Activated CD4-positive, alpha-beta memory T cell treated with anti-CD3 and anti-CD28 coated beads for 36 hours (primary cell): ENCODE measurements at places on chromosomes 3 and 15.
A peak's percentile ranks its signal among the peaks of the same experiment; 100 is the strongest.

- DNase-seq: no peak
Measured at GRCh38 chr15:70254311-70254869, 156.7 kb upstream of the TLE3 start.

GRCh38 chr15:39022532-39023305 lies 458.1 kb upstream of the RASGRP1 start:
- no peak for DNase-seq

GRCh38 chr3:46132565-46132964 lies 75.5 kb downstream of the CCR1 start:
- DNase-seq: no peak

DNA sequence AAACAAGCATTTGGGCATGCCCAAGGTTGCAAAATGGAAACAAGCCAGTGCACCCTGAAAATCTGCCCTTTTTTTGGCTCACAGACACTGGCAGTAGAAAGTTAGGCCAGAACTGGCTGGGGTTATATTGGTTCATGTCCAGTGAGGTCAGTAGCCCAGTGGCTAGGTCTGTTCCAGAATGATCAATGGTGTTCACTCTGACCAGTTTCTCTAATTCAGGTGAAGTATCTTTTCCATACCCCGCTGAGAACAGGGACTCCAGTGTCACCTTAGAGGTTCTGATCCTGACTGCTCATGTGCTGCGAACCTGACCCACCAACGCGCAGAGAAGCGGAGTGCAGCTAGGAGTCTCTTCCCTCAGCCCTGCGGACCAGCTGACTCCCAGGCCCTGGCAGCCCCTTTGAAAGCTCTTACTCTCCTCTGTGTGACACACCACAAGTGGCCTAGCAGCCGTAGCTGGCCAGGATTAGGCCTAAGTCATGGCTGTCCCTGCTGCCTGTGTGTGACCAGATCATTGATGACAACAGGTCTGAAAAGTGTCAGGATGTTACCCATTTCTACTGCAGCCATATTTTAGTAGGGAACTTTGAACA lies 123.5 kb downstream of the GHSR start:
- DNase-seq: no peak

DNA sequence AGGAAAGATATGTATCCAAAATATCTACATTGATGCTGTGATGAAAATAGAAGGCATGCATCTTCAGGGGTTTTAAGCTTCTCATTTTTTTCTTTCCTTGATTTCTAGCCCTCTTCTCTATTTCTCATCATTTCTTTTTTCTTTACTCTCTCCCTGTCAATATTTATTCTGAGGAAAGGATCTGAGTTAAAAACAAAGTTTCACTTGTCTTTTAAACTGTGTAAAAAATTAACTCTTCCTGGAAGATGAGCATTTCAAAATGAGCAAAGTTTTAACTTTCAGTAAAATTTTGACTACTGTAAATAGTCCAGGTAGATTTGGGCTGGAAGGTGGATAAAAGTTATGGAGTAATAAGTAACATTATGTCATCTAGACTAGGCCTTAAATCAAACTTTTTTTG lies 500.2 kb upstream of the GBE1 start:
- no peak for DNase-seq

DNA sequence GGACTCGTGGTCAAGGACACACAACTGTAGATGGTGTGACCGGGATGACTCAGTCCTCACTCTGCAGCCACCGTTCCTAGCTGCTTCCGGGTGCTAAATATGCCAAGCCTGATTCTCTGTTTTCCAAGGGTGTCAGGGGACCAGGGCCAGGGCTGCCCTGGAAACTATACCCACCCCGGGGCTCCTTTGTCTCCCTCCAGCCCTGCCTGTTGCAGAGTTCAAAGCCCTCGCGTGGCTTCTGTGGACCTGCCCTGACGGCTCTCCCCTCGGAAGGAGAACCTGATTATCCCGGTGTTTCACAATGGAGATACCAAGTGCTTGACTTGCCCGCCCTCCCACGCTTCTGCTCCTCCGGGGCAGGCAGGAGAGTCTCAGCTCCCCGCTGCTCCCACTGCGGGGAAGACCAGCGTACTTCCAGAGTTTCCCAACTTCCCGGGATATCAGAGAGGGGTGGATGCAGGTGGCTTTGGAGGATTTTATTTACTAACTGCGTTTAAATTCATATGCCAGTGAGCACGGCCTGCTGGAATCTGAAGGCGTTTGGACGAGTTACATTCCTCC lies 125.0 kb downstream of the ASB7 start:
- DNase-seq: no peak

DNA sequence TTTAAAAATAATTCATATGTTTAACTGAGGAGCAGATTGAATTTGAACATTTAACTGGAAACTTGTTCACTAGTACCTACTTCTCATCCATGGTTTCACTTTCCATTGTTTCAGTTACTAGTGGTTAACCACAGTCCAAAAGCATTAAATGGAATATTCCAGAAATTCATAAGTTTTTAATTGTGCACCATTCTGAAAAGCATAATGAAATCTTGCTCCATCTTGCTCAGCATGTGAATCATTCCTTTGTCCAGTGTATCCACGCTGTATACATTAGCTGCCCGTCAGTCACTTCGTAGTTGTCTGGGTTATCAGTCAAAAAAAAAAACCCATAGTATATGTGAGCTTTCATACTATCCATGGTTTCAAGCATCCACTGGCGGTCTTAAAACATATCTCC lies 217.6 kb downstream of the TPRG1 start:
- no peak for DNase-seq

- no peak for DNase-seq
Measured at GRCh38 chr3:133896002-133896761, 500 bp upstream of the RAB6B start.

DNA sequence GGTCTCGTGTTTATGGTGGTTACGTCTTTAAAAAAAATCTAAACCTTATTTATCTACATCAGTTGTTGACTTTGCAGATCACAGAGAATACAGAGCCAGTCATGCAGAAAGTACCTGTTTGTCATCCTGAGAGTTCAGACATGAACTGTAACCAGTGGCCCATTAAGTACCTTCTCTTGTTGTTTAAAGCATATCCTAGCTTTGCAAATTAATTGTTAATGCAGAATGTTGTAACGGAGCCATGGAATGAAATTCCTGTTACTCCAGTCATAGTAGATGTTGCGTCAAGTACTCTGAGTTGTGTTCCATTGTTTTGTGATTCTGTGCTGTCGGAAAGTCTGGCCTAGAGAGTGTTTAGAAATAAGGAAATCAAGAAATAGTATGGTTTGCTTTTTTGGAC lies 205.2 kb downstream of the RBMS3 start:
- DNase-seq: no peak

DNA sequence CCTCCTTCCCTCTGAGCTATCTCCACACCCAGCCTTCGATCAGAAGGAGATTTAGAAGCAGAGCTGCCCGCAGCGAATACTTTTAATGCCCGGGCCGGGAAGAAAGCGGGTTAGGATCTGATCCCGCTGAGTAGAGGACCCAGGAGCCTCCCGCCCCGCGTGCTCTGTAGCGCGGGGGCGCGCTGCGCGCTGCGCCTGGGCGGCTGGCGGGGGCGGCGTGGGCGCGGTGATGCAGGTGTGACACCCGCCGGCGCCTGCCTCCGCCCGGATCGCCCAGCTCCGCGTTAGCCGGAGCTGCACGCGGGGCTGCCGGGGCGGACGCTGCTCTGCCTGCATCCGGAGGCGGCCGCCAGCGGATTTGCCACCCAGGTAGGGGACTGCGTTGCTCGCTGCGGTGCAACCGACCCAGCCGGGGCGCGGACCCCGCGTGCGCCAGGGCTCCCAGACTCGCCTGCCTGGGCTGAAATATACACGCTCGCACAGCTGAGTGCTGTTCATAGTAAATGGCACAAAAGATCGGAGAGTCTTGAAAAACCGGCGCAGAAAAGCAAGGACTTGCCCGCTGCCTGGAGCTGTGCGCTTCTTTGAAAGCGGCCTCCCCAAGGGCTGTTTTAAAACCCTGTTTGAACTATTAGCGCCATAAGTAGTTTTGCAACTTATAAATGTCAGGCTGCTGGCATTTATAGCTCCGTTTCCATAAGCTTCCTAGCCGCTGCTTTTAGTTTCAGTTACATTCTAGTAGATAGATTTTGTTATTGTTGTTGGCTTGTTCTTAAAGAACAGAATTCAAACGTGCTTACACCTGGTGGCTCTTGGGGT lies at the start of gene SV2B:
Gene SV2B (plus strand): TSS at position 263 of the 819 bp plus-strand sequence. CDS start 126,007 bp downstream, outside the sequence.
- DNase-seq: peak; percentile 61

DNA sequence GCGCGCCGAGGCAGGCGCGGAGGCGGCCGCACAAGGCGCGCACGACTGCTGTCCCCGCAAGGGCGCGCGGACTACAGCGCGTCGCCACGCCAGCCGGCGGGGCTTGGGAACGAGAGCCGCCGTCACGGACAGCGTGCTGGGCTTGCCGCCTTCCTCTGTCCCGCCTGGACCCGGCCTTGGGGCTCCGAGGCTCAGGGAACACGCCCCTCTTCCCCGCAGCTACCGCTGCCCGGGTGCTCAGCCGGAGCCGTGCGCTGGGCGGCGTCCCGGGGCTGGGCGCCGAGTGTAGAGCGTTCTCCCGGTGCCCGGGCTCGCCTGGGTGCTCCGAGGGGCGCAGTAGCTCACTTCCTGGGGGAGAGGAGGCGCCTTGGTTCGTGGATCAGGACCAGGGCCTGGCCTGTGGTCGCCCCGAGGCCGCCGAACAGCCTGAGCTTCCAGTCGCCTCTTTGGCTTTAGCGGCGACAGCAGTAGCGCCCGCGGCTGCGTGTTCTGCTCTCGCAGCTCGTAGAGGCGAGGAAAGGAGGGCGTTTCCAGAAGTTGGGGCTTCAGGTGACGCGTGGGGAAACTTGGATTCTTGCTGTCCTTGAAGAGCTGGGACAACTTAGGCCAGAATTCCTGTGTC lies 226.7 kb upstream of the C2CD4B start:
- DNase-seq: peak; percentile 41

GRCh38 chr3:86740751-86741150 lies 250.2 kb downstream of the VGLL3 start:
- no peak for DNase-seq

GRCh38 chr3:9433627-9434521 lies 36.5 kb downstream of the SETD5 start:
- DNase-seq: no peak

DNA sequence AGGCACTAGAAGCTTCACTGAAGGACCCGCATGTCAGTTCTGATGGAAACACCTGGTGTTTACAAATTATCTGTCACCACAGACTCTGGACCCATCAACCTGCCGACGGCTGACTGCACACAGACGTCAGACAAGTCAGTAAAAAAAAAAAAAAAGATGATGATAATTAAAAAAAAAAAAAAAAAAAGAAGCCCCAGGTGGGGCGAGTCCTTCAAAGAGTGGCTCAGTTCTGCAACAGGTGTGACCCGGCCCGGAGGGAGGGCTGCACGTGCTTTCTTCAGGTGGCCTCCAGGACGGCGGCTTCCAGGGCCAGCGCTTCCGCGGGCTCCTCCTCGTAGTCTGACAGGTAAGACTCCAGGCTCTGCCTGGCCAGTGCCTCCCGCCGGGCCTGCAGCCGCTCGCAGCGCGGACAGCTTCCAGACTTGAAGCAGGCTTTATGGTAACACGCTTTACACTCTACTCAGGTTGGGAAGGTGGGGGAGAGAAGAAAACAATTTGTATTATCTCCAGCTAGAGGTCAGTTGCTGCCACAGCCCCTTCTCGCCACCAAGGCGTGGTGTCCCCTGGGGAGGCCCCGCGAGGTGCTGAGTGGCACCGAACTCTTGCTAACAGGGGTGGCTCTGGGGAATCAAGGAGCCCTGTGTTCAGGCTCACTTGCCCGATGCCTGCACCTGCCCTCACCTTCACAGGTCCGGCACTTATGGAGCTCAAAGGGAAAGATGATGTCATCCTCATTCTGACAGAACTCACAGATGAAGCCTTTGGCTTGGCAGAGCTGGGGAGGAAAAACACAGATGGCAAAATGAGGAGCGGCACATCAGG lies 61.8 kb downstream of the RUBCN start:
- no peak for DNase-seq

- DNase-seq: no peak
Measured at GRCh38 chr3:121651684-121652083, 9.0 kb downstream of the HCLS1 start.

DNA sequence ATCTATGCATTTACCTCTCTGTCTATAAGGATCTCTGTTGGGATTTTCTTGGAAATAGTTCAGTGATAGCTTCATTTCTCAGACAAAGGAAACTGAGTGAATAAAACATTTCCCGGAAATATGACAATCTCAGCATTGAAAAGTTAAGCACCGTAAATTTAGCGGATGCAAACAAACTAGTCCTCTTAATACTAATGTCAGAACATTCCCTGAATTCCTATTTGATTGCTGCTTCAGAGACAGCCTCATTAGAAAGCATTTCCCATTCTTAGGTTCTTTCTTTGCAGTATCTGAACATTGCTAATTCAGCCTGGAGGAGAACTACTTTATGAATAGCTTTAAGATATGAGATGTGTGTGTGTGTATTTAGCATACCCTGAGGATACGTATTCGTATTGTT lies 101.3 kb downstream of the NR2F2 start:
- no peak for DNase-seq

DNA sequence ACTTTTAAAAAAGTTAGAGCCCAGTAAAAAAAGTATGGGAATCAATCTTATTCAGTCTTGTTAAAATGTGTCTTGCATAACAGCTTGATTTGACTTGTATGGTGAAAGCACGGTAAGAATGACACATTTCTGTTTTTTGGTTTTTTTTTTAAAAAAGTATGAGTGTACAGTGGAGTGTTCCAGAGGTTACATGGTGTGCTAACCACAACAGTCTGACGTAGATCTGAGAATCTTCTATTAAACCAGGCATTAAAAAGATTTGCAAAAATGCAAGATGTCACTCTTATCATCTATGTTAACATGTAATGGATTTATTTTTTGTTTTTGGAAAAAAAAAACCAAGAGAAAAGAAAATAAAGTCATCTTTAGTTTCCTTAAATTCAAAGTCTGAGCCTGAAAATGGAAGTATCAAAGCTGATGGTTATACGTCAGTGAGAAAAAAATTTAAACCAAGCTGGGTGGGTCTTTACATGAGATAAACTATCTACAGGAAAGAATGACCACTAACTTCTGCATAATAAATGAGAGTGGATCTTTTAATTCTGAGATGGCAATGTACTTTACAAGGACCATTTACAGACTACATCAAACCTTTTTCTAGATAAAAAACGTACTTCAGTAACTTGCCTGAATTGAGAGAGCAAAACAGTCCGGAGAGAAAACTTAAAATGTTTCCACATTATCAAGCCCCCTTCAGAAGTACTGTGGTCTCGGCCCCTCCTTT lies 1.6 kb downstream of the GABPB1 start:
- no peak for DNase-seq

GRCh38 chr15:73374604-73375003 lies 5.8 kb upstream of the HCN4 start:
- DNase-seq: no peak

- peak; percentile 13 for DNase-seq
Measured at GRCh38 chr3:161854232-161854771, 357.7 kb downstream of the OTOL1 start.

- no peak for DNase-seq
Measured at GRCh38 chr3:186235554-186235953, 126.5 kb downstream of the DGKG start.
